CD4-positive, alpha-beta T cell treated with Interleukin-15 for 1 hour (primary cell): ENCODE measurements at places on chromosomes 16 and 17.

DNA sequence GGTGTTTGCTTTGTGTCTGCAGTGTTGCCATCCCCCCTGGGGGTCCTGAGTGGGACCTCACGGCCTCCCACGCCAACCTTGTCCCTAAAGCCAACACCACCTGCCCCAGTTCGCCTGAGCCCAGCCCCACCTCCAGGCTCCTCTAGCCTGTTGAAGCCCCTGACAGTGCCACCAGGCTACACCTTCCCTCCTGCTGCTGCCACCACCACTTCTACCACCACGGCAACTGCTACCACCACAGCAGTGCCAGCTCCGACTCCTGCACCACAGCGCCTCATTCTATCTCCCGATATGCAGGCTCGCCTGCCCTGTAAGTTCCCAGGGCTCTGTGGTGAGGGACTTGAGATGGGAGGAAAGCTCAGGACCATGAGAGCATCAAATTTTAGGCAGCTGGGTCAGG, 22.2 kb downstream of the SRCAP start:
- no peak for DNase-seq

- DNase-seq = no peak
These were observed 17.1 kb downstream of the SAP30BP start for GRCh38 chr17:75684249-75684648.

- no peak for DNase-seq
These were observed 671 bp downstream of the CHMP6 start for GRCh38 chr17:80992077-80992947.

- no peak for DNase-seq
These were observed 1.5 kb upstream of the LCAT start for GRCh38 chr16:67945392-67945933.

DNA sequence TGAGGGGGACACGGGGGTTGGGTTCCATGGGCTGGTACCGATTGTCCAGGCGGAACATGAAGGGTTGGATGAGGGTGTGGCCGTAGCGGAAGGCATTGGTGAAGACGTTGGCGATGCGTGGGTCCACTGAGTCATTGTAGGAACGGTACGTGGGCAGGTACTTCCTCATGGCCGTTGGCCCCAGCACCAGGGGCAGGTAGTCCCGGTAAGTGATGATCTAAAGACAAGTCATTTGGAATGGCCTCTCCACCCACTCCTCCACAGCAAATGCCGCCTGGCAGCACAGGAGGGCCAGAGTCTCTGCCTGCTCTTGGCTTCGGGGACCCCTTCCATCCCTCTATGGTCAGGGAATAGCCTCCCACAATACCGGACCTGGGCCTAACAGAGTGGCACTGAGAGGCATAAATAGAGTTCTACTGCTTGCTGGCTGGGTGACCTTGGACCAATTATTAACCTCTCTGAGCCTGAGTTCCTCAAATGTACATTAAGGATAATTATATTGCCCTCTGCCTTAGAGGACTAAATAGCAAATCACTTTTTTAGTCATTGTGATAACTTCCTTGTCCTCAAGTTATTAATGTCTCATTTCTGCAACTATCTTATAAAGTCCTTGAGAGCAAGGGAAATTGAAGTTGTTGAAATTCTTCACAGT, 7.2 kb downstream of the MPO start:
- DNase-seq = no peak

DNA sequence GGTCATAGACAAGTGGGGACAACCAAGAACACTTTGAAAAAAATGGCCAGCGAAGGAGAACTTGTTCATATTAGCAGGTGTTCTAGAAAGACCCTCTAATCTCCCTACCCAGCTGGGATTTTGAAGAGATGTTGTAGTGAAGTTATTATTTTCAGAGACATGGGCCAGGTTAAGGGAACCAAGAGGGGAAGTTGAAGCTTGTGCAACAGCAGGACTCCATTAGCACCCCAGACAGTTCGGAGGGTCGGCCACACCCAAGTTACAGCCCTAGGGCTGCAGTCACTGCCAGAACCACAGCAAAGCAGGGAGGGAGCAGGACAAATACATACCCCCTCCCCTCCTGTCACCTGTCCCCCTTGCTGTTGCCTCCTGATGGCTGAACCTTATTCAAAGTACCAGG, 42.3 kb downstream of the WSB1 start:
- peak; percentile 51 for DNase-seq

- no peak for DNase-seq
These were observed 36.3 kb upstream of the CDH1 start for GRCh38 chr16:68700831-68701230.

DNA sequence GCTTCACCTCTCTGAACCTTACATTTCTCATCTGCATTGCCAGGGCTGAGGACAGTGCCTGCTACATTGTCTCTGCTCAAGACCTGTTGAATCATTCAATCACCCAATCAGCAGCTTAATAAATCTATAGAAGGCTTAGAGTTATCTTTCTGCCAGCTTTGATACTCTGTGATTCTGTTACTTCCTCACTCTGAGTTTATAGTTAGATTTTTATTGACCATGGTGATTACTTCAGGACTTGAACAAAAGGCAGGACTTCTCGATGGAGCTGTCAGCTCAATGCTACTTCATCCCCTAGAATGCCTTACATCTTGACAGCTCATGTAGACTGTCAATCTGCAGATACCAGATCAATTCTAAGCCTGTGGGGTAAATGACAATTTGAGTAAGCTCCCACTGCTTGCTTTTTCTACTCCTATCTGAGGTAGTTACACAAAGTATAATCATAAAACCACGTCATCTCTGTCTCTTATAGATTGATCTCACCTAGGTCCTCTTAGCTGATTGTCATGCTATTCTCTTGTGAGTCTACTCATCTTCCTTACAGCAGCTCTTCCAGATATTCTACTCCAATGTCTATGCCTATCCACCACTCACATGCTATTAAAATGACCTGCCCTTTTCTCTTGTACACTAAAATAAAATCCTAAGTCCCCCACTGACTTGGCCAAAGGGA, 318.3 kb upstream of the CA10 start:
- DNase-seq = no peak

DNA sequence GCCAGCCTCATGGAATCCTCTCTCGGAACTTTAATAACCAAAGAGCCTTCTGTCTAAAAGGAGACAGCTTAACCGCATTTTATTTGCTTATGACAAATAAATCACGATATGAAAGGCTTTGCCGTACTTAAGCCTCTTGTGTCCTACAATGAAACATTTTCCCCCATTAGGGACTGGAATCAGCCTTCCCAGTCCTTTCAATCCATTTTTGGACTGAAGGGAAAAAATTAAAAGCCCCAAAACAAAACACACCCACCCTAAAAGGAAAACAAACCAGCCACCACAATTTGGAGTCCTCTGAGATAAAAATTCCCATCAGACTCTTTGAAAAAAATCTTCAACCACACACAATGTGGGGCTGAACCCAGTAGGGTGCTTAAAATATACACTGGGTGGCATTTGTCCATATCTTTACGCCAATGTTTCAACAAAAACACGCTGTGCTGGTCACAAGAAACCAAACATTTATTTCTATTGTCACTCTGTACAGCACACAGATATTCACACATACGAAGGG, 3.0 kb downstream of the HOXB4 start:
- no peak for DNase-seq

DNA sequence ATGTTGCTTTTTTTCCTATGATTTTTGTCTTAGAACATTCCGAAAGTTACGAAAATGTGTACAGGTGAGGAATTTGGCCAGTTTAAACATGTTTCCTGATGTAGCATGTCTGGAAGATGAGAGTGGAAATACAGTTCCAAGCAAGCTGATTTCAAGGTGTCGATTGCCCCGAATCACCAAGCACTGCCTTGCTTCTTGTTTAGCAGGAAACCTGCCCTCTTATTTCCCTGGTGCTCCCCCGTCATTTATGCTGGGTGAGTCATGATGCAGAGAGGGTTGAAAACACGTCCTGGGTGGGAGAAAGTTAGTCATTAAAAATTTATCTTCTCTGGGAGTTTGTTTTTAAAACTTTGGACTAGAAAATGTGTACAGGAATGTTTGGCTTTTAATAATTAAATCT, 608.6 kb upstream of the EEF2KMT start:
- no peak for DNase-seq

DNA sequence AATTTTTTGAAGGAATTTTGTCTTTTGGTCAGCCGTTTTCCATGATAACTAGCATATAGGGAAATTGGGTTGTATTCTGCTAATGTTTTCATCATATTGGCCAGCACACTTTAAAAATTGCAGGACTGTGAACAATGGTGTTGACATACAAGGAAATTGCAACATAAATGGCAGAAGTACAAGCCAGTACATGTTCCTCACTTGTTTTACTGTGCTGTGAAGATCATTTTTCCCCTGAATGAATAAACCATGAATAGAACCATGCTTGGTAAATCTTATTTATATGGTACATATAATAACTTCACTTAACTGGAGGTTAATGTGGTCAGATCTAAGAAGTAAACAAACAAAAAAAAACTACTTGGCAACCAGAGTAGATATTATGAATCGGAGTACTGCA, 22.8 kb downstream of the OMG start:
- DNase-seq = no peak

DNA sequence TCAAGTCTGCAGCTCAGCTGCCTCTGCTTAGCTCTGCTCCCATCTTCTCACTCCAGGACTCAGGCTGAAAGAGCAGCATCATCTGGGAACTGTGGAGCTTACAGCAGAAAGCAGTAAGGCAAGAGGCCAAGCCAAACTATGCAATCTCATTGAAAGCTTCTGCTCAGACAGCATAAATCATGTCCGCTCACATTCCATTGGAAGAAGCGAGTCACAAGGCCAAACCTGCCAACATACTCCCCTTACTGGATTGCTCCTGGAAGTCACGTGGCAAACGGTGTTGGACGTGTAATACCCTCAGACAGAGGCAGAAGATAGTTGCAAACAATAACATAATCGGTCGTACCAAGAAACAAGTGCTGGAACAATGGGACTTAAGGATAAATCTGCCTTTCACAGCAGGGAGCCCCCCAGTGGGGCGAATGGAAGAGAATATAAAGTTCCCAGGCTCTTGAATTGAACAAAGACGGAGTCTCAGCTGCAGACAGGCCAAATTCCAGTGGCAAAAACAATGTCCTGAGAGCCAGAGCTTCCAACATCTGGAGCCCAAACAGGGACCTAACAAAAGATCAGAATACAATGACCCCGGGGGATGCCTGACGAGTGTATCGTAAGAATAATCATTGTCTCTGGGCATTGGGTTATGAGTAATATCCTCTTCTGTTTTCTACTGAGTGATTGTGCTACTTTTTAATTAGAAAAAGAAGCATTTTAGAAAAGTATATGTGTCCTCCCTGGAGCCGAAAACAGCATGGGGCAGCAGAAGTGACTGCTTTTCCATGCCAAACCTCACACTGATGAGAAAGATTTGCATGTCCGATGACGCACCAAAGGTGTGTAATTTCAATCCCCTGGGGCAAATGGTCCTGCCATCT, 68.4 kb downstream of the CMC2 start:
- DNase-seq = no peak

GRCh38 chr16:3009568-3010390, 2.9 kb upstream of the CLDN9 start:
- no peak for DNase-seq

DNA sequence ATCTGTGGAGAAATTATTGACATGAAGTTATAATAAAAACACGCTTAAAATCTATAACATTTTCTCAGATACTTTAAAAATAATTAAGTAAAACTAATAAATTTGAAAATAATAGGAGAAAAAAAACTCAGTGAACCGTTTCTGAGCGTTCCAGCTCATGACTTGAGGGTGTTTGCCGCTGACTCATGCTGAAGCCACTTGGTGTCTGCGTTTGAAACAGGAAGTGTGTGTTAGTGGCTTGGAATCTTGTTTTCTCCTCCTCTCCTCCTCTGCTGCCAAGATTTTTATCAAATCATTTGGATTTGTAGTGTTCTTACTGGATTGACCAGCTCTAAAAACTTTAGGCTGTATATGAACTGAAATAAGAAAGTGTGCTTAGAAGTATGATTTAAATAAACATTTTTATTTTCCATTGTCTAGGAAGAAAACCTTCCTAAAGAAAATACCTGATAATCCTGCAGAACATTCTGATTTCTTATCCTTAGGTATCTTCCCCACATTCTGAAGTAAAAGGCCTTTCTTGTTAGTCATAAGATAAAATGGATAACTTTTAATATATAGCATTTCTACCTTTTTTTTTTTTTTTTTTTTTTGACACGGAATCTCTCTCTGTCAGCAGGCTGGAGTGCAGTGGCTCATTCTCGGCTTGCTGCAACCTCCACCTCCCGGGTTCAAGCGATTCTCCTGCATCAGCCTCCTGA, 30.8 kb downstream of the USP10 start:
- peak; percentile 55 for DNase-seq

DNA sequence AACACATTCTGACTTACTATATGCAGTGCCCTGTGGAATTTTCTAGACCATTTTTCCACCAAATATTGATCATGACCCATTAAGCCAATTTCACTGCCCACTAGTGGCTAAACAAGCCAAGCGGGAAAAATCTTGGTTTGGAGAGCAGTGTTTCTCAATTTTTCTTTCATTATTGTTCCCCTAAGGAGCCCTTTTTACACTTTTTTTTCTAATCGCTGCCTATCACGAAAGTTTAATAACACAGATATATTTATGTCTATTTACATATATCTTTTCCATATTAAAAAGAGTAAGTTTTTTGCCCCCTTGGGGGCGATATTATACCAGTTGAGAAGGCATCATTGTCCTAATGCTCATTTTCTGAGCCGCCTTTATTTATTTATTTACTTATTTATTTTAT, 10.8 kb upstream of the TLCD3B start:
- no peak for DNase-seq

DNA sequence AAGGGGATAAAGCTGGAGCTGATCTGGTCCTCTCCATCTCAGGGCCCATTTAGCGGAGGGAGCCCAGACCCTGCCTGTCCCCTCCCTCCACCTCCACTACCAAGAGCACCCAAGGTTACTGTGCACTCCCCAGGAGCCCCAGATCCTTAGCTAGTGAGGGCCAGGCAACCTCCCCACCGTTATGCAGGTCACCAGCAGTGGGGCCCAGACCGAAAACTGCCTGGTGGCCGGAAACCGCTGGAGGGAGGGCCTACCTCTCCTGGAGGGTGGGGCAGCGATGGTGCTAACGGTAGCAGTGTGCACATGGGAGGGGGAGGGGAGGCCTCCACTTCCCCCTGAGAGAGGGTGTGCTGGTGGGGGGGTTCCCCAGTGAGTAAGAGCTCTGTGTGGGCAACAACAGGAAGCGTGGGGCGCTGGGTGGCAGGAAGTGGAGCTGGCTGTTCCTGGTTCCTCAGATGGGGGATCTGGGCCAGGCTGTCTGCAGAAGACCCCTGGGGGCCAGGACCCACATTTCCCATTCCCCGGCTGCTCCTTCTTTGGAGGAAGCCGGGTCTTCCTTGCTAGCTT, 4.4 kb downstream of the FMNL1 start:
- DNase-seq = peak; percentile 99

DNA sequence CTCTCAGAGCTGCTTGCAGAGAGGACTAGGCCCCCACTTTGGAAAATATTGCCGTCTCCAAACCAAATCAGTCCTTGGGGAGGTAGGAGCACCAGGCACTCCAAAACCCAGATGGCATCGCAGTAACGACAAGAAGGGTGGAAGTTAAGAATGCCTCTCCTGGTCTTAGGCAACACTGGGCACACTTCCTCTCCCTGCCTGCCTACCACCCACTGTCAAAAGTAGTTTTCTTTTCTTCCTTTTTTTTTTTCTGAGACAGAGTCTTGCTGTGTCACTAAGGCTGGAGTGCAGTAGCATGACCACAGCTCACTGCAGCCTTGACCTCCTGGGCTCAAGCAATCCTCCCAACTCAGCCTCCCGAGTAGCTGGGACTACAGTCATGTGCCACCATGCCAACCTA, 47.2 kb downstream of the SRL start:
- DNase-seq = peak; percentile 32

GRCh38 chr16:70745536-70746025, 55.4 kb downstream of the VAC14 start:
- DNase-seq = no peak
